EH (cell line): ENCODE measurements at places on chromosomes 6 and 20.

DNA sequence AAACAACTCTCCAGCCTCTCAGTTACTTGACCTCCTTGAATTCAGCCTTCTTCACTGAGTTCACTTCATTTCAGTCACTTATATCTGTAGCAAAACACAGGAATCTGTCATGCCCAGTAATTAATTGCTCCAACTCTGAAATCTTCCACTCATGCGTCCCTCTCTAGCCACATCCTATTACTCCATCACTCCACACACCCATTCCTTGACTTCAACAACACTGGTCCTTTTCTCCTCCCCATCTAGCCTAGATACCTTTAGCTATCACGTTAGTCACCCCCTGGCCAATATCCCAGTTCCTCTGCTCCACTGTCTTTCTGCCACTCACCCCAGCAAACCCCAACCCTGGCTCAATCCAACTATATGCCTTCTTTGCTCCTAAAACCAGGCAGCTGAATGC, 7.7 kb downstream of the ZHX3 start:
- DNase-seq = peak; percentile 88

GRCh38 chr6:32862725-32863124, 8.7 kb downstream of the PSMB9 start:
- no peak for DNase-seq

DNA sequence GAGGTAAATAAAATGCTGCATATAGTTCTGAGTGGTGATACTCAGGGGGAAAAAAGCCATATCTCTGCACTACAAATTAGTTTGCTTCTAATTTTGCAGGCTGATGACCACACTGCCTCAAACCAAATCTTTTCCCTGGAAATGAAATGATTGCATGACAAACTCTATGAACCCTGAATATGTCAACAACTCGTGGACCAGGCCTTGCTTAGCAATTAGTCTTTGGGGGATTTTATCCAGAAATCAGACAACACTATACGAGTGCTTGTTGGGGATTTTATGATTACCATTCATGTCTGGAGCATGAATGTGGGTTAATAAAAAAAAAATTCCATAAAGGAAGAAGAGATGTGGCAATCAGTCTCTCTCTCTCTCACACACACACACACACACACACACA, 42.0 kb downstream of the SOBP start:
- no peak for DNase-seq

GRCh38 chr6:108838101-108838717, 10.0 kb upstream of the ARMC2 start:
- DNase-seq = no peak
